ENCODE measurements at places on chromosomes 7 and 10.

GRCh38 chr7:106891548-106892410 lies 26.7 kb downstream of the PIK3CG start:
- DNase-seq, result no peak

GRCh38 chr7:156558198-156558597 lies 82.4 kb upstream of the RNF32 start:
- DNase-seq, result no peak

DNA sequence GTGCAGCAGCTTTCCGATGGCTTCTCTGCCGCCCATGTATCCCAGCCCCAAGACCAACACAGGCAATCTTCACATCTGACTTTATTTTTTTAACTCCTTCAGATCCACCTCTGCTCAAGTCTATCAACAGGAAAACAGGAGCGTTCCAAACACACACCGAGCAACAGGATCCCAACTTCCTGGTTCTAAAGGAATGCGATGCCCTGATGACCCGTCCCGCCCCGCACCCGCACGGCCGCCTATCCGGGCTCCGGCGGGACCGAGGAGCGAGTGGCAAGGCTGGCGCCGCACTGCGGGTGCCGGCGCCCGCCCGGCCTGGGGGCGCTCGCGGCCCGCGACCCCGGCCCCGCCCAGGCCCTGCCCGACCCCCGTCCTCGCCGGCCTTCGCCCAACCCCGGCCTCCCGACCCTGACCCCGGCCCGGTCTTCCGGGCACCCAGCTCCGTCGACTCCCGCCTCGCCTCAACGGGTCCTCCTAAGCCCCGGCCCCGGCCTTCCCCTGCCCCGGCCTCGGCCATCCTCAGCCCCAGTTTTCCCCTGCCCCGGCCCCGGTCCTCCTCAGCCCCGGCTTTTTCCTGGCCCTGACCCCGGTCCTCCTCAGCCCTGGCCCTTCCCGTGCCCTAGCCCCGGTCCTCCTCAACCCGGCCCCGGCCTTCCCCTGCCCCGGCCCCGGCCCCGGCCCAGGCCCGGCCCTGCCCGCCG lies 730 bp downstream of the LARP4B start:
- no peak for DNase-seq

- no peak for DNase-seq
These were observed 26.3 kb upstream of the CCDC7 start for GRCh38 chr10:32419615-32420014.

GRCh38 chr10:114708717-114709335 lies 50.8 kb upstream of the ABLIM1 start:
- no peak for DNase-seq

GRCh38 chr10:129219364-129219763 lies 247.7 kb upstream of the MGMT start:
- DNase-seq, result no peak
